ENCODE measurements at places on chromosomes 16 and 17. TPM values are rescaled to one million over a fixed set of nuclear protein-coding genes. Genes with fewer than 3 reads are reported as not detected.

- DNase-seq, result no peak
Measured at GRCh38 chr17:77478281-77478680, 337.5 kb downstream of the SEC14L1 start.

DNA sequence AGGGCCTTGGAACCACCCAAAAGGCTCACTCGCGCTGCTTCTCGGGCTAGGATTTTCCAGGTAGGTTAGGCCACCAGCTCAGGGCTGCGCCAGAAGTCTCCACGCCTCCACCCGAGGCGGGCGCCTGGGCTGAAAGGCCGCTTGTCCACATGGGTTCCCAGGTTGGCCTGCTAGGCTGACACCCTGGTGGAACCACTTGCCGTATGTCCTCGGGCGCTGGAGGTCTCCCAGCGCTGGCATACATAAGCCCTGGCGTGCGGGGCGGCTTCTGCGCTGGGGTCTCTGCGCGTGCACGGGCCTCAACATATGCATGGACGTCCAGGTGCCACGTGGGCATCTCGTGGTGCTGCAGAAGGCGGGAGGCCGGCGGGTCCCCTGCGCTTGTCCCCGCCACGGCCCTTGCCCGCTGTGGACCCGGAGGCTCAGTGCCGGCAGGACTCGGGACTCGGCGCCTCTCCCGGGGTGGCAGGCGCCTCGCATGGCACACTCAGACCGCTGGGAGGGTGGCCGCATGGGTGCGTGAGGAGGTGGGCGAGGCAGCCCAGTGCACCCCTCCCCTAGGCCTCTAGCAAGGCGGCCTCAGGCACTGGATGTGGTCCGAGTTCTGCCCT lies 47.2 kb upstream of the ZNF629 start:
- DNase-seq, result no peak

DNA sequence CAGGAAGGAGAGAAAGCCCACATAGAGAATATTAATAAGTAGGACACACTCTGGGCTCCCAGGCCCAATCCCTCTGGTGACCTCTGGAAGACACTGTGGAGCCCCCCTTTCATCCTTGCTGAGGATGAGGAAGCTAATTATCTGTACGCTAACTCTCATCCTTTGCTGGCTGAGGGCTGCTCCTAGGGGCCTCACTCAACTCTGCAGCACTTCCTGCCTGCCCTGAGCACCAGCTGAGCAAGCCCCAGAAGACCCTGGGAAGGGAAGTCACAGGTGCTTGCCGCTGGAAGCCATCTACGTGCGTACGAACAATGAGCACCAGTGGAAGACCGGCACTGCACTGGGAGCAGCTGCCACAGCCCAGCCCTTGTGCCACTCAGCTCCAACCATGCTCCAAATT lies 145.8 kb upstream of the CDH5 start:
- DNase-seq, result no peak

- DNase-seq, result peak; percentile 90
Measured at GRCh38 chr17:39144416-39144840, 7.0 kb downstream of the PLXDC1 start.

DNA sequence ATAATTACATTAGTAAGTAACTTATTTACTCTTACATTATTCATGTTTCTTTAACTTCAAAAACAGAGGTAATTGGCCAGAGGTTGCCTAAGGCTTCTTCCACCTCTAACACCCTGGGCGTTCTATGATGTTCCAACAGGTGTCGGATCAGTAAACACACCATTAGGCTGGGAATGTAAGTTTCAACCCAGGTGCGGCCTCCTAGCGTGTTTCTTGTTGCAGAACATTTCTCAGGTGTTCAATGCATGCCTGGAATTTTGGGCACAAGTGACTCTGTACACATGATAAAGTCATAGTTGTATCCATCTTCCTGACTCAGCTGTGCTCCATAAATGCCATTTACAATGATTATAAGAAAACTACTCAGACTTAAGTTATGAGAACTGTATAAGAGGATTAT lies 1.0 kb downstream of the KRTAP2-2 start:
- no peak for DNase-seq

DNA sequence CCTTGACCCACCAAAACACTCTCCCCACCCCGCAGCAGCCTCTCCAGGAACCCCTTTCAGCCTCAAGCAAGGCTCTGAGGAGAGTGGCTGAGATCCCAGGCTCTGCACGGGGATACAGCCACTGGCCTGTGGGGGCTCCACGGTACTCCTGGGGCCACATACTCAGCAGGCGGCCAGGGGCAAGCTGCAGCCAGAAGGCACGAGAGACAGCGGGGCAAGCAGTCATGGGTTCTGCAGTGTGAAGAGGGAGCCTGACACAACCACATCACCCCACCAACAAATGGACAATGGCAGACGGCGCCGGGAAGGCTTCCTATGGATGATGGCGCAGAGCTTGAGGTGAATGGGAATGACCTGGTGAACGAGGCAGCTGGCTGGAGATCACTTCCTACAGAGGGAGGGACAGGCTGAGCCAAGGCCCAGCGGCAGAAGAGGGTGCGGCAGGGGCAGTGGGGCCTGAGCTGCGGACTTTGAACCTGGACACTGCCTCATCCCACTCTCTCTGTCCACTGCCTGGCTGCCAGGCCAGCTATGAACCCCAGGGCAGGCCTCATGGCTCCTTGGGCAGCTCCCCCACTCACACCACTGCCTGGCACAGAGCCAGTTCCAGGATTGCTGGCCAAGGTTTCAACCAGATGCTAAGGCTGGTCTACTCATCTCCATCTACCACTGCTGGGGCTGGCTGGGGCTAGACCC lies 10.8 kb upstream of the BCAR1 start:
- no peak for DNase-seq

DNA sequence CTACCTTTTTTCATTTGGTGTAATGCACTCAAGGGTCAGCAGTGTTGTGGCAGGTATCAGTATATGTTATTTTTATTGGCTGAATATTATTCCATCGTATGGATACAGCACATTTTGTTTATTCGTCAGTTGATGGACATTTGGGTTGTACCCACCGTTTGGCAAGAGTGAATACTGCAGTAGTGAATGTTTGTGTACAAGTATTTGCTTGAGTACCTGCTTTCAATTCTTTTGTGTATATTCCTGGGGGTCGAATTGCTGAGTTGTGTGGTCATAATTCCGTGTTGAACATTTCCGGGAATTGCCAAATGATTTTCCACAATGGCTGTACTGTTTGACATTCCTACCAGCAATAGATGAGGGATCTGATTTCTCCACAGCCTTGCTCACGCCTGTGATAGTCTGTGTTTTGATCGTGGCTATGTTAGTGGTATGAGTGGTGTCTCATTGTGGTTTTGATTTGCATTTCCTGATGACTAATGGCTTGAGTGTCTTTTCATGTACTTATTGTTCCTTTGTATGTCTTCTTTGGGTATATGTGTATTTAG lies 108.4 kb downstream of the OR1D5 start:
- DNase-seq, result peak; percentile 100

- DNase-seq, result no peak
Measured at GRCh38 chr17:39636587-39636926, 387 bp upstream of the STARD3 start.

DNA sequence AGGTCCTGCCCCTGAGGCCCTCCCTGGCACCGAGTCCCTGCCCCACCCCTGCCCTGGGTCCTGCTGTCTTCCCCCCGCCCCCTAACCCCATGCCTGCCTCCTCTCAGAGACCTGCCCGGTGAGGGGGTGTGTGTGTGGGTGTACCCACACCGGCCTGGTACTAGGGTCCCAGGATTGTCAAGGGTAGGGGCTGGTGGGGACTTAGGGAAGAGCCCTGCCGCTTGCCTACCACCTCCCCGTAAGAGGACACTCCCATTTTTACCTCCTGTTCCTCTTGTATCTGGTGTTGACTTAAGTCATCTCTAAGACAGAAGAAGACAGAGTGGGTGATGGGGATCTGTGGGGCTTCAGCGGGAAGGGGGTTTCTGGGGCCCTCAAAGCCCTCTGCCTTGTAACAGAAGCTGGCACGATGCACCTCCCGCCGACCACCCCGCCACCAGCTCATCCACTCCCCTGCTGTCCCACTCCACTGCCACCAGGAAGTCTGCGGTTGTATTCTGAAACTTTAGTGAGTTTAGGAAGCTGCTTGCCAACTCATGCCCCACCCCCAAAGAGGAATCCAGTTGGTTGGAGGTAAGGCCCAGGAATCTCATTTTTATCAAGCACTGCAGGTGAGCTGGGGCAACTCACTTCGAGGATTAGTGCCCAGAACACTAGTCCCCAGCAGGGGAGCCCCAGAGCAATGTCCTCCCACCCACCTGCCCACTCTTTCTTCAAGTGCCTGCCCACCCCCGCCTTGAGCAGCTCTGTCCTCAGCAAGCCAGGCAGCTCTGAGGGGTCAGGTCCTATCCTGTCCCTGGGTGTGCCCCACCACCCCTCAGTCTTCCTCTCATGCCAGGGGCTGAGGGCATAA lies 5.6 kb downstream of the SPATA32 start:
- DNase-seq, result peak; percentile 46

GRCh38 chr17:5838661-5839300 lies 231.4 kb upstream of the WSCD1 start:
- no peak for DNase-seq

DNA sequence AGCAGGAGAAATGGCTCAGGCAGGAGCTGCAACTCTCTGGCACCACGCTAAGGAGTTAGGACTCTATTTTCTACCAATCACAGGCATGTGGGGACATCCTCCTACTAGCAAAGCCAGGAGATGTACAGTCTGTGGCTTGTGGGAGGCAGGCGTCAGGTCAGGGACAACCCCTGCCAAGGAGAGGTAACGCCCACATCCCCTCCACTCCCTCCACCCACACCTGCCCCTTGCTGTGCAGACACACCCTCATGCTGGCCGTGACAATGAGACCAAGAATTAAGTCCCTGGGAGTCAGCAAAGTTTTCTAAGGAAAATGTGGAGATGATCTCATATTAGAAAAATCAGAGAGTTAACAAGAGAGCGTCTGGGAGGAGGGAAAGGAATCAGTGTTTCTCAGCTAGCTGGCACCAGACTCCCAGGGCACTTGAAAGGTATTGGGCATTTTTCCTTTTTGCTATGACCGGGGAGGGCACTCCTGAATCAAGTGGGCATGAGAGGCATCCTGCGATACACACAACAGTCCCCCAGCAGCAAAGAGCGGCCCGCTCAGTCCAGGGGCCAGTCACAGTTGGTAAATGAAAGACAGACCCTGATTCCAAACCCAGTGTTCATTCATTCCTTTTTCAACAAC lies 87.3 kb upstream of the RPL38 start:
- DNase-seq, result no peak

- peak; percentile 44 for DNase-seq
Measured at GRCh38 chr16:47461598-47462266, 601 bp downstream of the PHKB start.

Gene AIPL1
- not detected for total RNA-seq

Gene ABHD15
- total RNA-seq, result 6.3 TPM

Gene PRKCB
- not detected for total RNA-seq

Gene DNAAF8
- total RNA-seq, result 2.5 TPM

Gene CKLF
- 100 TPM for total RNA-seq

Gene ZKSCAN2
- 4.6 TPM for total RNA-seq

Gene PPM1E
- 0.47 TPM for total RNA-seq

Gene C16orf46
- not detected for total RNA-seq

Gene ATP2A3
- total RNA-seq, result 0.03 TPM

Gene GLP2R
- 0.63 TPM for total RNA-seq

Gene DNASE1L2
- total RNA-seq, result 3.7 TPM

Gene ARL5C
- not detected for total RNA-seq

All from HT1080 (cell line).